Activated CD4-positive, alpha-beta T cell treated with anti-CD3 and anti-CD28 coated beads for 48 hours (primary cell): ENCODE measurements at places on chromosomes 7 and 10.

GRCh38 chr10:117662126-117662525 lies 119.6 kb downstream of the EMX2 start:
- no peak for DNase-seq

DNA sequence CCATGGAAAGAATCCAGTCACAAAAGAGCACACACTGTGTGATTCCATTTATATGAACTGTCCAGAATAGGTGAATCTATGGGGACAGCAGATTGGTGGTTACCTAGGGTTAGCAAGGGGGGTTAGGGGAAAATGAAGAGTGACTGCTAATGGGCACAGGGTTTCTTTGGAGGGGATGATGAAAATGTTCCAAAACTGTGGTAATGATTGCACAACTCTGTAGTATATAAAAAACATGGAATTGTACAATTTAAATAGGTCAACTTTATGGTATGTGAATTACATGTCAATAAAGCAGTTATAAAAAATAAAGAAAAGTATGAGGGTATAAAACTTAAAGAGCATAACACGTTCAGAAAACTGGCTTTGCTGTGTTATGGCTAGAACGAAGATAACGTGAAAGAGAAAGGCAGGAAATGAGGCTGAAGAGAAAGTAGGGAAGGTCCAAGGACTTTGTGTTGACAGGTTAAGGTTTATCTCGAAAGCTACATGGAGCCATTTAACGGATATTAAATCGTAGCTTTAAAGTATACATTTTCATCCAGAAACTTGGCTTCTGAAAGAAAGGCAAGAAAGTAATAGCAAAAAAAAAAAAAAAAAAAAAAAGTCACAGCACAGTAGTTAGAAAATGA lies 26.4 kb upstream of the MSS51 start:
- no peak for DNase-seq

DNA sequence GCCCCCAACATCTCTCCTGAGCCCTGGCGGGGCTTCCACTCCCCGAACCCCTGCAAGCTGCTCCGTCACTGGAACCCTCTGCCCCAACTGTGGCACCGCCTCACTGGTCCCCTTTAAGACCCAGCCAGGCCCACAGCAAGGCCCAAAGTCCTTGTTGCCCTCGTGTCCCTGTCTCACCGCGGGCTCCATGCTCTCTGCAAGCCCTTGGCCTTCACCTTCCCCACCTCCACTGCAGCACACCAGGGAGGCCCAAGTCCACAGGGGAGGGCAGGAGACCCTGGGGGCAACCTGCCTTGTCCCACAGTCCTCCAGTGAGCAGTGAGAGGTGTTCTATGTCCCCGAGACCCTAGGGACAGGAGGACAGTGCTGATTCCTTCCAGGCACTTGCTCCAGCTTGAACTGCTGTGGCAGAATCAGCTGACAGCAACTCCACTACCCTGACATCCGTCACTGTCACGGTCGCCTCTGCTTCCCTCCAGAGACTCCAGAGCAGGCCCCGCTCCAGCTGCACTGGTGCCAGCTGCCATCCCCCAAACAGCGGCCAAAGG lies 105.3 kb downstream of the CYTH3 start:
- no peak for DNase-seq

DNA sequence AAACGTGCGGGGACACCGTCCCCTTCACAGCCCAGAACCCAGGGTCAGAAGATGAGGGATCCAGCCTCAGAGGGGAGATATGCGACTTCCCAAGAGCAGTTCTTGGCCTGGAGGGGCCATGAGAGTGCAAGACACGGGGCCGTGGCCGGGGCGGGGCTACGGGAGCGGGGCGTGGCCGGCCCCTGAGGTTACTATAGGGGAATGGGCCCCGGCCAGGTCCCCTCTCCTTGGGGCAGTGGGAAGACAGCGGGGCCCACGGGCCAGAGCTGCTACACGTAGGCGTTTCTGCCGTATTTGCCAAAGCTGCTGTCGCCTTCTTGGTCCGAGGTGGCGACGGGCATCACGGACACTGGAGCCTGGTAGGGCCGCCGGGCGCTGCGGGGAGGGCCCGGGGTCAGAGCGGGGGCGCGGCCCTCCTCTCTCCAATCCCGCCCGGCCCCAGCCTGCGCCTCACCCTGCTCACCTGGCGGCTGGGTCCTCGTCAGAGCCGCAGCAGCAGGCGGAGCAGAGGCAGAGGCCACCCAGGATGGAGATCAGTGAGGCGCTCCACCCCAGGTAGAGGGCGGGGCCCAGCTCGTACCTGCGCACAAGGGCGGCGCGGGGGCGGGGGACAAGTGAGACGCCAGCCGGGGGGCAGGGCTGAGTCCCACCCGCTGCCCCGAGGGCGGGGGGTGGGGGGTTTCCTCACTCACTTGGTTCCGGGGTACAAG lies 5.3 kb downstream of the CLDN15 start:
- no peak for DNase-seq

GRCh38 chr7:31029251-31030042 lies 22.7 kb upstream of the ADCYAP1R1 start:
- DNase-seq, result no peak

GRCh38 chr10:88893611-88894010 lies 13.6 kb downstream of the STAMBPL1 start:
- no peak for DNase-seq

DNA sequence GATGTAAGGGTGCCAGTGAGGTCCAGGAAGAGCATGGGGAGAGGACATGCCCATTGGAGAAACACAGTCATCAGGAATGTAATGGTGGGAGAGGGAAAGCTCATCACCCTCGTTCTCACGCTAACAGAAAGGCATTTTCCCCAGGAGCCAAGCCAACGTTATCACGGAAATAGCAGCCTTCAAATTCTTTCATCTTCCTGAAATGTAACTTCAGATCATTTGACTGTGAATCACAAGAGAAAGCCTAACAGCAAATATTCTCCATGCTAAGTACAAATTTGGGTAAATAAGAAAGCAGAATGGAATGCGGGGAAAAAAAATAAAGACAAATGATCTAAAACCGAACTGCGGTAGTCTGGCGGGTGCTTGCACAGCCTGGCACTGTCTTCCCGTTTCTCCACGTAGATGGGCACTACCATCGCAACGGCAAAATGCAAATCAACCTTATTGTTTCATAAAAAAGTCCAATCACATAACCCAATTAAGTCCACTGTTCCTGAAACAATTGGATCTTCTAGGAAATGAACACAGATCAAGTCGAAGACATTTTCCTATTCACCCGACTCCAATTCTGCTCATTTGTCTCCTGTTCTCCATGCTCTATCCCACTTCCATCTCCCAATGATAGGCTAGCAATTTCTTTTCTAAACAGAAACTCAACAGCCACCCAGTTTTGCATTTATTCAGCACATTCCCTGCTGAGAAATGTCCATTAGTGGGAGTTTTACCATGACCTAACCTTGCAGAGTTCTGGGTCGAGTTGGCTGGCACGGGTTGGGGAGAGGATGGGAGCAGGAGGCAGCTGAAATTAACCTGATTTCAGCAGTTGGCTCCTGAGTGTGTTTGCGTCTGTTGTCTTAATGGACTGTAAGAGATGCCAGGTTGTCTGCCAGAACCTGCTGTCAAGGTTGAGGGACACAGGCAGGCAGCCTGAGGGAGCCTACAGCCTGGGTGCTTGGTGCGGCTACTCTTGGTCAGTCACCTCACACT lies 74.6 kb upstream of the FRMD4A start:
- DNase-seq, result no peak
